ENCODE measurements at places on chromosomes 12 and 14.

GRCh38 chr12:46524778-46525177 is 152.2 kb upstream of the SLC38A2 start:
- DNase-seq: no peak

DNA sequence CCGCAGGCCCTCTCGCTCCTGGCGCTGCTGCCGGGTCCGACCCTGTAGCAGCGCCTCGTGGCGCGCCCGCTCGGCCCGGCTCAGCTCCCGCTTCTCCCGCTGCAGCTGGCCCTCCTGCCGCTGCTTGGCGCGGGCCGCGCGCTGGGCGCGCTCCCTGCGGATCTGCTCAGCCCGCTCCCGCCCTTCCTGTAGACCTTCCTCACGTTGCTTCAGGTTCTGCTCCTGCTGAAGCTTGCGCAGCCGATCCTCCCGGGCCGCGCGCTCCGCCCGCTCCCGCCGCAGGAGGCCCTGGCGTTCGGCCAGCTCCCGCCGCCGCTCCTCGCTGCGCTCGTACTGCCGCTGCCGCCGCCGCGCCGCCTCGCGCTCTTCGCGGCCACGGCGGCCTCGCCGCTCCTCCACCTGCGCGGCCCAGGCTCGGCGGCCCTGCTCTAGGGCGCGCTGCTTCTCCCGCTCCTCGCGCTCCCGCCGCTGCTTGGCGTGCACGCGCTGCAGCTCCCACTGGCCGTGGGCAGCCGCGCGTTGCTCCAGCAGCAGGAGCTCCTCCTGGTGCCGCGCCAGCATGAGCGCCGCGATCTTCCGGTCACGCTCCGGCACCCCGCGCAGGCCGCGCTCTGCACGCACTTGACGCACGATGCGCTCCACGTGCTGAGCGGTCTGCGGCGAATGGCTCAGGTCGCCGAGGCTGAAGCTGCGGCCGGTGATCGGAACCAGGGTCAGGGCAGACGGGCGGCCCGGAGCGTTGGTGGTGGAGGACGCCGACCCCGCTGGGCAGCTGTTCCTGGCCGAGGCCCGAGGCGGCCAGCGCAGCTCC is 2.4 kb downstream of the CCDC177 start:
- DNase-seq: no peak

GRCh38 chr12:1343422-1343821 is 251.0 kb downstream of the FBXL14 start:
- DNase-seq: no peak

DNA sequence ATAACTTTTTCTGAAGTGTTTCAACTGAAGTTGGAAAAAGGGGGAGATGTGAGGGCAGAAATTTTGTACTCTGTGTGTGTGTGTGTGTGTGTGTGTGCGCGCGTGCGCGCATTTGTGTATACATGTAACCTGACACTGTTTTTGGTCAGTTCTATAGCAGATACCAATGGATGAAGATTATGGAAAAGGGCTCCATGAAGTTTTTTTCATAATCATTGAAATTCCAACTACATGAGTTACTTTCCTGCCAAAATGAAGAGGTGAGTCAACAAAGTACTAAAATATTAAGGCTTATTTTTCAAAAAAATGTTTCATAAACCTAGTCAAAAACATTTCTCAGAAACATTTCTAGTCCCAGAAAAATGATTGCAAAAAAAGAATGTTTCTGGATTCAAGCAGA is 25.7 kb upstream of the CERS5 start:
- DNase-seq: no peak

GRCh38 chr12:98359856-98360255 is 155.5 kb upstream of the TMPO start:
- DNase-seq: no peak

GRCh38 chr12:51171884-51172514 is 936 bp downstream of the TFCP2 start:
- DNase-seq: no peak

DNA sequence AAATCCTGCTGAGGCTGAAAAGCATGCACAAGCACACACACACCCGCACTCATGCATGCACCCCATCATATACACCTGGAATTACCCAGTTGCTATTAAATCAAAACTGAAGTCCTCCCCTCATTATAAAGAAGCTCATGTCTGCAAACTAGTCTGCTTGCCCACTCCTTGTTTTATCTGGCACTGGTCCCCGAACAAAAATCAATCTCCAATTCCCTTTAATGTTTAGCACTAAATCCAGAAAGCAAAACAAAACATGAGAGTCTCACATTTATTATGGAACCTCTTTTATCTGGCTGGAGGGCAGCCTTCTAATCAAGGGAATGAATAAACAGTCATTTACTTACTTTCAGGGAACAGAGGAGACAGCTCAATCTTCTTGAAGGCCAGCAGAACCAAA is 1093.4 kb upstream of the FLRT2 start:
- no peak for DNase-seq

- DNase-seq: no peak
These were observed 651.6 kb upstream of the TBX3 start for GRCh38 chr12:115335594-115335993.

GRCh38 chr12:67892259-67893021 is 96.8 kb upstream of the IFNG-AS1 start:
- DNase-seq: no peak

All from stimulated activated CD4-positive, alpha-beta T cell treated with anti-CD3 and anti-CD28 coated beads, Interleukin-15, amount 100 ng/mL, for 1 hour (primary cell).